ENCODE measurements at places on chromosomes 3 and 15. TPM values are rescaled to one million over a fixed set of nuclear protein-coding genes. Genes with fewer than 3 reads are reported as not detected.

- DNase-seq = no peak
Measured at GRCh38 chr15:57031605-57032004, 113.2 kb downstream of the TCF12 start.

Gene GOLGA6B
- total RNA-seq = not detected

GRCh38 chr3:132382688-132383194 lies 34.6 kb upstream of the DNAJC13 start:
- DNase-seq = no peak

Gene STARD9
- 35.1 TPM for total RNA-seq

DNA sequence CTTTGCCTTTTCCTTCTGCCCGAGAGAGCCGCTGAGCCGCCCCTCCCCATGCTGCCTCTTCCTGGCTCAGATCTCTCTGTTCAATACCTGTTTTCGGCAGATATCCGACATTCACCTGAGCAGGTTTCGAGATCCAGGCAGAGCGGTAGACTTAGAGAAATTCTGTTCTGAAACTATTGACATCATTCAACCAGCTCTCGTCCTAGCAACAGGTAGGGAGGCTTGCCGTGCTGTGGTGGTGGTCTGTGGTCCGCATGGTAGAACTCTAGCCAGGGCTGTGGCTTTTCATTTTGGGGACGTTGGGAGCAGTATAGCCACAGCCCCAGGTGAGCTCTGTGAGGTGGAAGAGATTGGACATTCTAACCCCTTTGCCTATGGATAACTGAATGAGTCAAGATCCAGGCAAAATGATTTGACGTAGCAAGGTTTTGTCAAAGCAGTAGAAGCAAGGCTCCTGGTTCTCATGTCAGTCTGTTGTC lies 810 bp downstream of the TMEM62 start:
- DNase-seq = no peak

Gene PLS1
- 3.9 TPM for total RNA-seq

DNA sequence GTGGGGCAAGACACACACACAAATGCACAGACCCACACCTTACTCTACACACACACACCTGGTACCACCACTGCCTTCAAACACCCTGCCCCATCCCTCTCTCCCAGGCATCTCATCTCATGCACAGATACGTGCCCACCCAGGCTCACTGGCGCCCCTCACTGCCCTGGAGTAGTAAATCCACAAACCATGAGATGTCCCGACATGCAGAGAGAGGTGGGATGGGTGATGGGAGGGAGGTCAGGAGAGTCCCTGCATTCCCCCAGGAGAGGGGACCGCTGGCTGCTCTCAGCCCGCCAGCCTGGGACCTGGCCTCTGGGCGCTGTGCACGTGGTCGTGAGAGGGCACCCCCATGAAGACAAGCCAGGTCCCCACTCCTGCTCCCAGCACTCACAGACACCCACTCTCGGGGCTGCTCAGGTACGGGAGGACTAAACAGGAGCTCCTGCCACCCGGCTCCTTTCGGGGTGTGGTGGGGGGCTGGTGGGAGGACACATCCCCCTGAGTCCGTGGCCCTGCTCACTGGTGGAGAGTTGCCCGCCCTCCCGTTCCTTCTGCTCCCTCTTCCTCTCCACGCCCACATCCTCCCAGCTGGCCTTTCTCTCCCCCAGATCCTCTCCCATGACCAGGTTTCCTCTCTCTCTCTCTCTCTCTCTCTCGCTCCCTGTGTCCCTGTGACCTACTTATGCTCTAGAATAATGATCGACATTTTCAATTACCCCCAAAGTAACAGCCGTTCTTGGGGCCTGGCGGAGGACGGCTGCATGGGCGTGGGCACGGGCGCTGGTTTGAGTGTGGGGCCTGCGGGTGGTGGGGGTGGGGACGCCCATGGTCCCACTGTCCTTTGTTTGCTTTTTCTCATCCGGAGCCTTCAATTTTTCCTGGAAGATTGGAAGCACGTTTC lies 18.9 kb upstream of the CSPG4 start:
- DNase-seq = no peak

Gene ALDH1A3
- 62.9 TPM for total RNA-seq

GRCh38 chr15:40986820-40987219 lies 33.5 kb downstream of the CHAC1 start:
- no peak for DNase-seq

Measured in vagina (tissue), 2 donors.